Stimulated activated CD8-positive, alpha-beta memory T cell treated with anti-CD3 and anti-CD28 coated beads, Interleukin-7, amount 100 ng/mL, for 24 hours (primary cell): ENCODE measurements at places on chromosomes 16 and 17.

DNA sequence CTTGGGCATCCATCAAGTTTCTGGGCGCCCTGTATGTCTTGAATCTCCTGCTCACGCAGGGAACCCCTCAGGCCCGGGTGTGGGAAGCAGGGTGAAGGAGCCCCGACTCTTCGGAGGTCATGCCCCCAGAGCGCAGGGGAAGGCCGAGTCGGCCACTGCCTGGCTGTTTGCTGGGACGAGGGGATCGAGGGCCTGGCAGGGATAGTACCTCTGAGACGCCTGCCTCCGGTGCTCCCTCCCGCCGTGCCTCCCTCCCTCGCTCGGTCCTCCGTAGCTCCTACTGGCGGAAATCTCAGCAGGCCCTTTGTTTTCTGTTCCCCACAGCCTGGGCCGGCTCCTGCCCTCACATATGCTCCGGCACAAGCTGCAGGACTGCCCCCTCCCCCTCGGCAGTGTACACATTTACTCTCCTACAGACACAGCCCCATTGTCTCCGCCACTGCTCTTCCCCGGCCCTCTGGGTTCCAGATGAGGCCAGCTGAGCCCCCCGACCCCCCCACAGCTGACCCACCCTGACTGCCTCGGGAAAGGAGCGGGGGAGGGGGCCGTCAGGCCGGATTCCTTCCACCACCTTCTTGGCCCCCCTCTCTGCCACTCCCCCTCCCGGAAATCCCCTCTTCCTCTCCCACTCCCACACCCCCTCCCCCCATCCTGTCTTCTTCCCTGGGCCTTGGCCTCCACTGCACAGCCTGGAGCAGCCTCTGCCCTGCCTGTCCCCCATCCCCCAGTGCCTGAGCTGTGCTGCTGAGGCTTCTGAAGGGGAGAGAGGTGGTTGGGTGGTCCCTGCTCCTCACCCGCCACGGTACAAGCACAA is 1.4 kb downstream of the TRAF4 start:
- no peak for DNase-seq

- no peak for DNase-seq
Measured at GRCh38 chr17:70006159-70006558, 68.9 kb upstream of the KCNJ16 start.

- DNase-seq = no peak
Measured at GRCh38 chr17:61233991-61234750, 165.5 kb upstream of the TBX2 start.

DNA sequence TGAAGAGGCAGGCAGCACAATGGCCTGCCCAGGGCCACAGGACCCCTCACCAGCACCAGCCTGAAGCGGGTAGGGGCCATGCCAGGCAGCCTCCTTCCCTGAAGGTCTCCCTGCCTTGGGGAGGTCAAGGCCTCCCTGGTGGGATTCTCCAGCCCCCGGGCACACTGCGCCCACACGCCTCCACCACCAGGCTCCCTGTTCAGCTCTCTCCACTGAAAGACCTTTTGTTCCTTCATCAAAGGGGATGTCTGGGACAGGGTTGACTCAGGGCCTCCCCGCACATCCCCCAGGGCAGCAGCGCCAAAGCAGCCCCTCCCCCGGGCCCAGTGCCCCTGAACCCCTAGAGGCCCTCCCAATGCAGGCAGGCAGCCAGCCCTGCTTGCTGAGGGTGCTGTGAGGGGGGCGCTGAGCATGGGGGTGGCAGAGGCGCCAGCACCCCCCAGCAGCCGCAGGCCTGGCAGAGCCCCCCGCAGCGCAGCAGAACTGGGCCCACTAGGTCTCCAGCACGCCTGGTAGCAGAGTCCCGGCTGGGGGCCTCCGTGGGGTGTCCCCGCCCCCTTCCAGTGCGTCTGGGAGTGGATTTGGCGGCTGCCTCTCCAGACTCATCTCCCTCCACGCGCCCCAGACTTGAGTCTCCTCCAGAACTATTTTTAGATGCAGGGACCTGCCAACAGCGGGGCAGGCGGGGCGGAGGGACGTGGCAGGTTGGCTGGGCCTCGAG is 13.1 kb downstream of the BCAR1 start:
- no peak for DNase-seq

- DNase-seq = no peak
Measured at GRCh38 chr17:60745544-60745943, 67.9 kb downstream of the BCAS3 start.

GRCh38 chr16:14539631-14540030 is 90.4 kb downstream of the PARN start:
- no peak for DNase-seq

DNA sequence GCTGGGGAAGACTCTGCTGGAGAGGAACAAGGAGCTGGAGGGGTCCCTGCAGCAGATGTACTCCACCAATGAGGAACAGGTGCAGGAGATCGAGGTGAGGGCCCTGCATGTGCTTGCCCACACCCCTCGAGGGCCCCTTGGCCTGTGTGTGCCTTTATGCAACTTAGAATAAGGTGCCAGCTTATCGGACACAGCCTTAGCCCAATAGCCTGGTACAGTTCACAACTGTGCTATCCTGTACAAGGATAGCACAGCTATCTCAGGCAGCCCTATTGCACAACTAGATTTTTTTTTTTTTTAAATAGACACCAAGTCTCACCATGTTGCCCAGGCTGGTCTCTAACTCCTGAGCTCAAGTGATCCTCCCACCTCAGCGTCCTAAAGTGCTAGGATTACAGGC is 12.1 kb downstream of the CDR2L start:
- DNase-seq = no peak
